ENCODE measurements at places on chromosomes 13 and 19.

GRCh38 chr13:46504036-46504435 lies 48.9 kb upstream of the LRCH1 start:
- no peak for DNase-seq

DNA sequence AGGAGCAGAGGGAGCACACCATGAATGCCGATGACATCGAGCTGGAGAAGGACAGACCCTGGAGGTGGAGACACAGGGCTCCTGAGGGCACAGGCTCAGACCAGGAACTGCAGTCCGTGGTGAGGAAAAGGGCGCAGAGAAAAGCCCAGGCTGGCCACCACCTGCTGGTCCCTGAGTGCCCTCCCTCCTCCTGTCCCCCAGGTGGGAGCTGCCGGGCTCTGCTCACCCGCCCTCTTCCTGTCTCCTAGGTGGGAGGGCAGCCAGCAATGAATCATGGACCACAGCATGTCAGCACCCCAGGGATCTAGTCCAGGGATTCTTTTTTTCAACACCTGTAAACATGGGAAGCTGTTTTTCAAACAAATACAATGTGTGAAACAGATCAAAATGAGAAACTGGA lies 94.6 kb upstream of the ARHGEF7 start:
- DNase-seq, result no peak

GRCh38 chr13:73162912-73163911 lies 104.4 kb downstream of the KLF5 start:
- DNase-seq, result no peak

- no peak for DNase-seq
These were observed 6.6 kb downstream of the ISOC2 start for GRCh38 chr19:55454787-55455243.

- DNase-seq, result no peak
These were observed 827.4 kb downstream of the GPC5 start for GRCh38 chr13:92225861-92226260.

GRCh38 chr13:50699874-50700663 lies 143.4 kb downstream of the DLEU7 start:
- no peak for DNase-seq

DNA sequence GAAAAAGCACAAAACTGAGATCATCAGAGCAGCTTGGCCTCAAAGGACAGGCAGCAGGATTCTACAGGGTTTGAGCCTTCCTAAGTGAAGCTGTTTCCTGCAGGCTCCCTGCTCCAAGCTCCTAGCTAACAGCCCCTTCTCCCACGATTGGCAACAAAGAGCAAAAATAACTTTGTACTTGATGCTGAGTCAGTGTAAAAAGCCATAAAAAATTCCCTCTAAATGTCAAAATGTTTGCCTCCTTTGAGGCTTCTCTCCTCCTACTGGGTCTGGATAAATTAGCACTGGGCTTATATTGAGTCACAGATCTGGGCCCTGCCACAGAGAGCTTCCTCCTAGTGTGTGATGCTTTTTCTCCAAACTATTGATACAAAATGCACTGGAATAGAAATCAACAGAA lies 153.3 kb downstream of the TNFRSF19 start:
- no peak for DNase-seq

- DNase-seq, result no peak
These were observed 14.9 kb upstream of the KLK4 start for GRCh38 chr19:50926144-50926543.

DNA sequence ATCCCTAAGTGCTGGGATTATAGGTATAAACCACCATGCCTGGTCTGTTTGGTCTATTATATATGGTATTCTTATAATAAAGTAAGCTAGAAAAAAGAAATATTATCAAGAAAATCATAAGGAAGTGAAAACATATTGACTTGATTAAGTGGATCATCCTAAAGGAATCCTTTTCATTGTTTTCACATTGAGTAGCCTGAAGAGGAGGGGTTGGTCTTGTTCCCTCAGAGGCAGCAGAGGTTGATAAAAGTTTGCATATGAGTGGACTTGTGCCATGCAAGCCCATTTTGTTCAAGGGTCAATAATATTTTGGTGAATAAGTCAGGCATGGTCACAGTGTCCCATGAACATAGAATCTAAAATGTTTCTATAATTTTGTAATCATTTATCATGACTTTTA lies 52.7 kb downstream of the ZNF627 start:
- no peak for DNase-seq

DNA sequence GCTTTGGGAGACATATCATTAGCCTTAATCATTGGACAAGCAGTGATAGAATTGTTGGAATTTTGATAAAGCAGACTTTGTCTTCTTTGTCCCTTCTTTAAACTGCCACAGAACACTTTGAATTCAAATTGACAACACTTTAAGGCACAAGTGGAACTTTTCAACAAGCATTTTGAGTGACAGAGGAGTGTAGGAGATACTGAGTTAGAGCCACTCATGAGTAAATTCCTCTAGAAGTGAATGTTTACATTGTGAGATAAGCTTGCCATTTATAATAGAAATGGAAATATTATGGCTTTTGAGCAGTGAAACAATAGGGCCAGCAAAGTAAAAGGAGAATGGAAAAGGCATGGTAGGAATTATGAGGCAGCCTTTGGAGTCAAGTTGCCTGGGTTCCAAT lies 515.8 kb downstream of the SLITRK6 start:
- DNase-seq, result no peak

GRCh38 chr13:100266026-100266425 lies 177.1 kb downstream of the PCCA start:
- DNase-seq, result no peak

DNA sequence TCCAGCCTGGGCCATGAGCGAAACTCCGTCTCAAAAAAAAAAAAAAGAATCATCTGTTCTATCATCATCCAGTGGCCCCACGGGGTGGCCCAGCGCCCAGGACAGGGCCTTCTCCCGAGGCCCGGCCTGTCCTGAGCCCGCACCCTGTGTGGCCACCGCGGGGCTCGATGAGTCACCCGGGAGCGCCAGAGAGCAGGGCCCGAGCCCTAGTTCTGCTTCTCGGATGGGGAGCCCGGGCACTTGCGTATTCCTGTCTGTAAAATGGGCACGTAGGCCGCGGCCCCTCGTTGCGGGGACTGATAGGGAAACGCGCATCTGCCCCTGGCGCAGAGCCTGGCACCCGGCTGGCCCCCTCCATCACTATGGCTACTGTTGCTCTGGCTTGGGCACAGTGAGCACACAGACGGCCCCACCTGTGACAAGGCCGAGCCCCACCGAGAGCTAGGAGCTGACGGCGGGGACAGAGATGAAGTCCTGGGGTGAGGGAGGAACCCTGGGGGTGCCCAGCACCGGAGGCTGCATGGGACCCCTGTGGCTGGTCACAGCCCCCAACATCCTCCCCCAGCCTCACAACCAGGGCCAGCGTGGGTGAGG lies 21.3 kb upstream of the UQCR11 start:
- DNase-seq, result no peak

GRCh38 chr13:110341445-110342244 lies 34.6 kb downstream of the COL4A2 start:
- DNase-seq, result no peak

- DNase-seq, result no peak
These were observed 11.8 kb downstream of the PGLS start for GRCh38 chr19:17522988-17523872.

DNA sequence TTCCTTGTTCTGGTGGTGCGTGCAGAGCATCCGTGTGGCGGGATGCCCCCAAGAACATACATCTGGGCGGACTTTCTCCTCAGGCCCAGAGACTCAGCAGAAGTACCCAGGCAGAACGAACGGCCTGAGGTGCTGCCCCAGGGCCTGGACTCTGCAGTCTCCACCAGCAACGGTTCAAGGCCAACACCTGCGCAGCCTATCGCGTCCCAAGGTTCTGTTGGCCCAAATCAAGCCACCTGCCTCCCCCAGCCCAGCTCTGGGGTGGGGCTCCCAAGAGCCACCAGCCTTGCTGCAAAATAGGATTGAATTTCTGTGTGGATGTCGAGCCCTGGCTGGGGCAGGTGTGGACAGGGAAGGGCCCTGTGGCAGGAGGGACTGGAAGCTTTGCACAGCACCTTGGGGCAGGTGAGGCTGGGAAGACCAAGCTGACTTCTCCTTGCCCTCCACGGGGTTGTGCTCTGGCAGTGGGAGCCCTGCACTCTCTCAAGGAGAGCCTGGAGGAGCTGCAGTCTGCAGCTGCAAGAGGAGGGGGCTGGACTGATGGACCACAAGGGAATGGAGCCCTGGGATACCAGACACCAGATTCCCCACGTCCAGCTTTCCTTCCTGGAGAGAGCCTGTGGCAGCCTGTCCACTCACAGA lies 146.9 kb downstream of the ZNF536 start:
- no peak for DNase-seq

GRCh38 chr13:39596685-39597084 lies 6.3 kb downstream of the LHFPL6 start:
- DNase-seq, result no peak

DNA sequence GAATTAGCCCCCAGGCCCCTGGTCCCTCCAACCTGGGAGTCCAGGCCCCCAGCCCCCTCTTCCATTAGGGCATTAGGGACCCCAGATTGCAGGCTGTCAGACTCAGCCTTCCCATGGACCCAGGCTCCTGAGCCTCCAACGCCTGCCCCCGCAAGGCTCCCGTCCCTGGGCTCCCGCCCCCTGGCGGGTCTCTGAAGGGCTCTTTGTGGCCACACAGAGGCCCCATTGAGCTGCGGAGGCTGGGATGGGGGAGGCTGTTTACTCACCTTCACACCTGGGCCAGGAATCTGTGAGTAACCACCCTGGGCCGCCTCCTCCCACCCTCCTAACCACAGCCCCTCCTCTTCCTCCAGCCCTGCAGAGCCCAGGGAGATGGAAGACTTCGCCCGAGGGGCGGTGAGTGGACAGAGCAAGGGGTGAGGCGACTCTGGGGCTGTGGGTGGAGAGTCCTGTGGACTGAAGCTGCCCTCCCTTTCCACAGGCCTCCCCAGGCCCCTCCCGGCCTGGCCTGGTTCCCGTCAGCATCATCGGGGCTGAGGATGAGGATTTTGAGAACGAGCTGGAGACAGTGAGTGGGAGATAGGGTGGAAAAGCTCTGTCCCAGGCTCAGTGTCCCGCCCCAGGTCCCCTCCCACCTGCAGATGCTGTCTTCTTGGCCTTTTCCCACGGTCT lies 4.9 kb downstream of the ARHGEF1 start:
- peak; percentile 82 for DNase-seq

DNA sequence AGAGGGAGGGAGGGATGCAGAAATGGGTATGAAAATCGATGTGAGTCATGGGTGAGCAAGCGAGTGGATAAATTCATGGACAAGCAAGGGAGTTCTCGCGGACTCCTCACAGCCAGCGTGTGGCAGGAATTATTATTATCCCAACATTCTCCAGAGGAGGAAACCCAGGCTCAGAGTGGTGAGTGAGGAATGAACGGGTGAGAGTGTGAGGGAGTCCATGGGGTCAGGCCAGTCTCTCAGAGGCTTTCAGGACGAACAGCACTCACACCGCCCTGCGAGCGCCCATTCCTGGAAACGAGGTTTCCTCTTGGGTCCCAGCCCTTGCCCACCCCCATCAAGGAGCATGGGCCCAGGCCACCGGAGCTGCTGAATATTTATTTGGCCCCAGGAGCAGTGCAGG lies 6.3 kb upstream of the DNAAF3 start:
- no peak for DNase-seq

DNA sequence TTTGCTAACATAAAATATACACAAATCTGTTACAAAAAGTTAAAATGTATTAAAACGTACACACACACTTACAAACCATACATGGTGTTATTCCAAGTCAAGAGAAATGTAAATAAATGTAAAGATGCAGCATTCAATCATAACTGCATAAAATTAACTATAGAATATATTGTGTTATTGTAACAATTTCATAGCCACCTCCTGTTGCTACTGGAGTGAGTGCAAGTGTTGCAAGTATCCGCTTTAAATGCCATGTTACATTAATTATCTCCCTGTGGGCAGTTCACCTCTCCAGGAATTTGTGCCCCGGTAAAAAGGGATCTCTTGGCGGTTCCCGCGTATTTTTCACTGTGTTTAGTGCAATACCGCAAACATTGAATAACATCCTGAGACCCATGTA lies 3.5 kb upstream of the INSR start:
- DNase-seq, result no peak

DNA sequence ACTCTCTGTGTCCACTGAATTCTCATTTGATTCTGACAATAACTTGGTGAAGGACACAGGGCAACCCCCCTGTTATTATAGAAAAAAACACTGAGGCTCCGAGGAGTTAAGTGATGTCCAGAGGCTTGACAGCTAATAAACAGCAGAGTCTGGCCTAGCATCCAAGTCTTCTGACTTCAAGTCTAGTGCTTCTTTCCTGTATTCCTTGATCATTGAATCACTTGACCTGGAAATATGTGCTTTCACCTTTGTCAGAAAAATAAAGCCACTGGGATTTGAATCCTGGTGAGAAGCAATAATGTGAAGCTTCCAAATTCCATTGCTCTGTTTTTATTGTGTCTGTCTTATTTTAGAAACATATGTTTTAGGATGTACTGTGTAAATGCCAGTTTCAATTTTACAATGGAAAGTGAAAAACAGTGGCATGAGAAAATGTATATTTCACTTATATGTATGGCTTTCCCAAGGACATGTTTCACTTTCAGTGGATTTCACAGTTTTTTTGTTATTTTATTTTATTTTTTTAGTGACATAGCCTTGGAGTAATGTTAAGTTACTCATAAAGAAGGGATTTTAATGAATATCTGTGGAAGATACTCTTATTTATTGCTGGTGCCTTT lies 190.2 kb downstream of the GPC6 start:
- no peak for DNase-seq

DNA sequence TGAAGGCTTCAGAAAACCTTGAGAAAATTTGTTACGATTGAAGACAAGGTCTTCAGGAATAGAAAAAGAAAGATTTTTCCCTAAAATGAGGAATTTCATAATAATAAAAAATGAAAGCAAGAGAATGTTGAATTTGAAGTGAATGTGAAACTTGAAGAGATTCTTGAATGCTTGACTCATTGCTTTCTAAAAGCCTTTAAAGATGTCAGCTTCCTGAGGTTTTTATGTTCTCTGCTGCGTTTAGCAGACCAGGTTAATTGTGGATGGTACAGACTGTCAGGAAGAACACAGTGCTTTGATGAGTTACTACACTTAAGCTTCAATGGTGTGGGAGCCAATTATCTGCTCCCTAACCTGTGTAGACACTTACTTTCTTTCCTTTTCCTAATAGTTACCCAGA lies 96.3 kb upstream of the FNDC3A start:
- no peak for DNase-seq

GRCh38 chr19:13172346-13173138 lies 22.3 kb downstream of the IER2 start:
- peak; percentile 68 for DNase-seq

- DNase-seq, result no peak
These were observed 49.9 kb upstream of the UBAC2 start for GRCh38 chr13:99150575-99151361.

- no peak for DNase-seq
These were observed 3.7 kb upstream of the SIN3B start for GRCh38 chr19:16825312-16826052.

GRCh38 chr13:51035978-51036377 lies 75.1 kb downstream of the C13orf42 start:
- DNase-seq, result no peak

DNA sequence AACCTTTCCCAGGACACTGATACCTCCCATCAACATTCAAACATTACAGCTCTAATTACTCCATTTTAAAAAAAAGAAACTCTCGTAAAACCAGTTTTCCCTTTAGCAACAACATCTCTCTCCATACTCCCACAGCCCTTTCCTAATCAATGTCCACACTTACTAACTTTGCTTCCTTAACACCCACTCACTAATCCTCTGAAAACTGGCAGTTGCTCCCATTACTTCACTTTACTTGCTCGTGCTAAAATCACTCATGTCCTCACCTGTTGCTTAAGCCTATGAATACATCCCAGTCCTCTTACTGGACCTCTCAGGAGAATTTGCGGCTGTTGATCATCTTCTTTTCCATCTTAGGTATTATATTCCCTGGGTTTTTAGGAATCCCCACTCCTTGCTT lies 44.8 kb downstream of the RBM26 start:
- no peak for DNase-seq

All from effector memory CD4-positive, alpha-beta T cell (primary cell).